ENCODE measurements at places on chromosomes 7 and 10.

GRCh38 chr10:70053218-70053840, 683 bp downstream of the MACROH2A2 start:
- DNase-seq: no peak

GRCh38 chr10:63930584-63930983, 409.4 kb downstream of the REEP3 start:
- DNase-seq: no peak

- DNase-seq: no peak
Observed at GRCh38 chr10:72096115-72097000, 8.0 kb upstream of the SPOCK2 start.

DNA sequence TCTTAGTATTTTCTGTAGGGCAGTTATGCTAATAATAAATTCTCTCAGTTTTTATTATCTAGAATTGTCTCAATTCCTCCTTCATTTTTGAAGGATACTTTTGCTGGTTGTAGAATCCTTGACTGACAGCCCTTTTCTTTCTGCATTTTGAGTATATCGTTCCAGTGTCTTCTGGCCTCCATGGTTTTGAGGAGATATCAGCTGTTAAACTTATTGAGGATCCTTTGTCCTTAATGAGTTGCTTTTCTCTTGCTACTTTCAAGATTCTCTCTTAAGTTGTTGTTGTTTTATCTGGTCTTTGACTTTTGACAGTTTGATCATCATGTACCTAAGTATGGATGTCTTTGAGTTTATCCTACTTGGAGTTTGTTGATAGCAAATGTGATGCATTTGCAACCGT, 8.9 kb upstream of the GJC3 start:
- no peak for DNase-seq

DNA sequence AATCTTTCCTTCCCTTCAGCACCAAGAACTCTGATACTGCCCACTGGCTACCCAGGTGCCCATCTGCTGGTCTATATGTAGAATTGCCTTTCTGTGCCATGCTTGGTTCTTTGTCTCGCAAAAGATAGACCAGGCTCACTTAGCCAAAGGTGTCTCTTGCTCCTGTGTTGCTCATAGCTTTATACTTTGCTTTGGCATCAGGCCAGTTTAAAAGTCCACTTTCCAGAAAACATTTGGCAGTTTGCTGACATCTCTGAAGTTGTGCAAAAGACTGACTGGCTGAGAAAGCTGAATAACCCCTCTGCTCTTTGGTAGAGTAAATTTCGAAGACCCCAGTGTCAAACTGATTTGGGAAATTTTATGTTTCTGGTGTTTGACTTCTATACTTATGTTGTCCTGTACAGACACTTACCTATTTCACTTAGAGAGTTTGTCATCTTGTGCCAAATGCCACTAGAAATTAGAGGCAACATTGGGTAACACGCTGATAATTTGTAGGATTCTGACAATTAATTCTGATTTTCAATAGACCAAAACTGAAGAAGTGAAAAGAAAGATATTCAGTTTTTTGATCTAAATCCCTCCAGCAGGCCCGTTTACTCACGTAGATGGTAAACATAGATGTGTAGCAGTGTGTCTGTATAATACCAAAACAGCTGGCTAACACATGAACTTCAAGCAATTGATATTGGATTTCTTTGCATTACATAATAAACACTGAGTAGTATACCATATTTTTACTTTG, 91.1 kb downstream of the CPED1 start:
- DNase-seq: no peak

DNA sequence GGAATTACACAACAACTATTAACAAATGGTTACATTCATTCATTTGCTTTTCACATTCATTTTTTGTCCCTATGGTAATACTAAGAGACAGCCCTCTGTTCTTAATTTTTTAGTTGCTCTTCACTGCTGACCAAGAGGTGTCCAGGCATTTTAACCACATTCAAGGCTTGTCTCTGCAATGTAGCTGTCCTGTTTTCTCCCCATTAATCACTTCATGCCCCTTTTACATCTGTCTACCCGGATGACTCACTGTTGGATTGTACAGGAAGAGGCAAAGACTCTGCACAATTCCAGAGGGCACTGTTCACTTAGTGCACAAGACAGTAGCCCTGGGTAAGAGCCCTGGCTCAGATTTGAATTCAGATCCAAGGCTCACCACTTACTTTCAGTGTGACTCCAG, 168.5 kb downstream of the NOC3L start:
- no peak for DNase-seq

DNA sequence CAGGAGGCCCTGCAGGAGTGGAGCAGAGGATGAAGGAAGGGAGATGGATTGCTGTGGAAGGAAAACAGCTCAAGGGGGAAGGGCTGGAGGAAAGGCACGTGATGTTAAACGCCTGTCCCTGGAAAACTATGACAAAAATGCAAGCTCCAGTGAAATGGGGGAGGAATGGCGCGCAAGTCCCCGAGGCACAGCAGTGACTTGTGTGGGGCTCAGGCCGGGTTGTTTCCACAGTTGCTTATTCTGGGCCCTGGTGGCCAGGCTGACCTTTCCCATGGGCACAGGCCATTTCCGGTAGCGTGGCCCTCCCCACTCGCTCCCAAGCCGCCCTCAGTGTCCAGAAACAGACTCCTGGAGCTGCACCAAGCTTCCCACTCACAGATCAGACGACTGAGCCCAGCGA, 68.1 kb upstream of the PDGFA start:
- no peak for DNase-seq

DNA sequence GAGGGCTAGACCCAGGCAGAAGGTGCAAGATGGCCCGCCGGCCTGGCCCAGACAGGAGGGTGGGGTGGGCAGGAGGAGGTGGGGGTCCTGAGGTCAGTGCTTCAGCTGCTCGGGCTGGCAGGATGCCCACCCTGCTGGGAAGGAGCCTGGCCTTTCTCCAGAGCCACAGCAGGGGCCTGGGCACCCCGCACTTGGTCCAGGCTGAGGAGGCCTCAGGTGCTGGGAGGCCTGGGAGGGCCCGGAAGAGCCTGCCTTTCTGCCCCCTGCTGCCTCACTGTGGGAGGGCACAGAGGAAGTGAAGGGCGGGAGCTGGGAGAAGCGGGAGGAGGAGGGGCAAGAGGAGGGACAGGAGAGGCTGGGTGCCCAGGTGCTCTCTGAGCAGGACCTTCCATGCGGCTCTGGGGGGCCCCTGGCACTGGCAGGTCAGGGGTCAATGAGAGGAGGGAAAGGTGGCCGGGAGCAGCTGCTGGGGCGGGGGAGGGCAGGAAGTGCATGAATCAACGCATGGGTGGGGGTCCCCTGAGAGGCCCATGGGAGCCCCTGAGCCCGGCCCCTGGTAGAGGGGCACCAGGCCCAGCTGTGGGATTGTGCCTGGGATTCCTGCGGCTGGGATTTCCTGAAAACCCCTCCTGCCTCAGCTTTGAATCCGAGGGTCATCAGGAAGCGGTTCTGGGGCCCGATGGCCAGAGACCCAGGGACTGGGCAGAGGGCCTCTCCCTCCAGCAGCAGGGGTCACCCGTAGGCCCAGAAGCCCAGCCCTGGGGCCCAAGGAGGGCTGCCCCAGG, 49.9 kb downstream of the PWWP2B start:
- peak; percentile 78 for DNase-seq

- no peak for DNase-seq
Observed at GRCh38 chr7:111780527-111780926, 218.2 kb upstream of the IMMP2L start.

DNA sequence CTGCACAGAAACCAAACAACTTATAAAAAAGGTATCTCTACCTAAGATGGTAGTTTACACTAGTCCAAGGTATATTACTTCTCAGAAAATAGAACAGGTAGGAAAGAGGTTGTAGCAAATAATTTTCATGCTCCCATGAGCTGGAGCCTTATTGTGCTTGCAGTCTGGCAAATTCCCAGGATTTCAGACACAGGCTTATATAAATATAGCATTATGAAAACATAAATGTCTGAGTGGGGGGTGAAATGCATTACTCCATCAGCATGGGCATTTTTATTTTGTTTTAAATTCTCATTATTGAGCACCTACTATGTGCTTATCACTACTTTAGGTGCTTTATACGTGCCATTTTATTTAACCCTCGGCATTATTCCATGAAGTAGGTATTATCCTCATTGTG, 83.0 kb upstream of the PHYHIPL start:
- no peak for DNase-seq

DNA sequence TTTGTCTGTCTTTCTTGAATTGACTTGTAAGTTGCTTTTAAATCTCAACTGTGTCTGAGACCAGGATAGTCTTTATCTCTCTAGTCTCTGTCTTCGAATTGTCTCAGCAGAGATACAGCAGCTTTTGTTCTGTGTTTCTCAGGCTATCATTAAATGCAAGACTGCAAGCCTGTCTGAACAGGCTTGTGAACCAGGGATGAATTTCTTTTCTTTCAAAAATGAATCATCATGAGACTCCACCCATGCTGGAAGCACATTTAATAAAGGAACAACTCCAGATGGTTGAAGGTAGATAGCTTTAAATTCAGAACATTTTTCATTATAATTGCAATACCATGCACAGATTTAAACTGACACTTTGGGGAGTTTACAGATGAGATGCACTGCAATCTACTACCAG, 155.9 kb downstream of the SEC23IP start:
- no peak for DNase-seq

DNA sequence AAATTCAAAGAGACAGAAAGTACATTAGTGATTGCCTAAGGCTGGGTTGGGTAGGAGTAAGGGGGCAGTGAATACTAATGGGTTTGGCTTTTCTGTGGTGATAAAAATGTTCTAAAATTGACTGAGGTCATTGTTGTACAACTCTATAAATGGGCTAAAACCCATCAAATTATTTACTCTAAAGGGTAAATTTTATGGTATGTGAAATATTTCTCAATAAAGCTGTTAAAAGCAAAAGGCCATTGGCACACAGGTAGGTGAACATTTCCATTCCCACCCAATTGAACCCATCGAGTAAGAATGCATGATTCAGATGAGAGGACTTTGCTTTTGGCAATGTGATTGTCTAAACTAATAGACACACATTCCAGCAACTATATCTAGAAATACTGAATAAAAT, 579.4 kb downstream of the GATA3 start:
- no peak for DNase-seq

DNA sequence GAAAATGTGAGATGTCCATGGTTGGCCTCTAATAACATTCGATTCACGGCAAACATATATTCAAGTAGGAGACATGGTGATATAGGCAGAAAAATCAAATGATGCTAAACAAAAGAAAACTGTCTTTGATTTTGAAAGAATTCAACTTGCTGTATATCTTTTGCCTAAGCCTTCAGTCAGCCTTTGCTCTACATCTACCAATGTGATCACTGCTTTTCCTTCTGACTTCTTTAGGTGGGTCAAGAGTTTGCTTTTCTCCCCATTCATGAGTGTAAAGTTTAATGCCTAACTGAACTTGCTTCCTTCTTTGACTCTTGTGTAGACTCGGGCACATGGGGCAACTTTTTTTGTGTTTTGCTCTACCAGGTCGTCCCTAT, 417 bp upstream of the HIF1AN start:
- DNase-seq: no peak

DNA sequence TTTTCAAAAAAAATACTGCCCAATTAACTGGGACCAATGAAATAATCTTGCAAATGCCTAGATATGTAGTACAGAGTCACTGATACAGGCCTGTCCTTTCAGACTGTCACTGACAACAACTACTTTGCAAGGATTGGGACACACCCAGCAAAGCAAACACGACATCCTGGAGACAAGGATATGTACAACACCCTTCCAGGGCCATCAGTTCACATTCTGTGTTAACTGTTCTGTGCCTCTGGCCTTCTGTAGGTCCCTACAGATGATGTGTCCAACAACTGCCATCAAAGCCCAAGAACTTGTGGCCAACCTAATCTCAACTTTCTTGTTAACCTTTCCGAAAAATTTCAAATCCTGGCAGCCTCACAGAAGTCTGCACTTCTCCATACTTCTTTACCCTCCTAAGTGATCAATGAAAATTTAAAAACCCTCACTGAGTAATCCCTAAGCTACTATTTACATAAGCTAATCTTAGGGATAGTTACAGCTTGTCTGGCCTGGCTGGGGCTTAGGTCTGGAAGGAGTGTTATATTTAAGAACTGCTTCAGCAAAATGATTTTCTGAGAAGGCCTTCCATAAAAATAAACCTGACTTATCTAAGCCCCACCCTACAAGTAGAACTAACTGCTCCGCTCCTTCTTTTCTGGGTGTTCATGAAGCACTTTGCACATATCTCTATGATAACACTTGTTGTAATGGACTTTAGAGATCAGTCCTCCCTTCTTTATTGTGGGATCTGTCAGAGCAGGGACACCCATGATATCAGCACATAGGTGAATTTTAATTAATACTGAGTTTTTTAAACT, 21.0 kb downstream of the COBL start:
- DNase-seq: no peak

- no peak for DNase-seq
Observed at GRCh38 chr7:142800699-142801260, 30.0 kb downstream of the PRSS2 start.

DNA sequence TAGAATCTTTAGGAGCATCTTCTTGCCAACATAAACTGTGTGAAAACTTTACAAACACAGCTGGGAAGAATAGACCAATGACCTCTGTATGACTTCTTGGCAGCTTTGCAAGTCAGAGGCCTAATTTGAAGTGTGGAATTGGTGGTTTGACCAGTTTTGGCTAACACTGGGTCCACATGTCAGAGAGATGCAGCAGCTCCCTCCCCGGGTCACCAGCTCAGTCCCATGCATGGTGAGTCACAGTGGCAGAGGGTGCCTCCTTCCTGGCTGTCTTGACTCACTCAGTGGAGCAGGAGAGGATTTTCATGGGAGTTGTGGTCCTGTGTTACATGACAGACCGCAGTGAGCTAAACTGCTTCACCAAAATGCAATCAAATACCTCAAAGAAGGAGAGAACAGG, 8.2 kb upstream of the STARD3NL start:
- DNase-seq: no peak

DNA sequence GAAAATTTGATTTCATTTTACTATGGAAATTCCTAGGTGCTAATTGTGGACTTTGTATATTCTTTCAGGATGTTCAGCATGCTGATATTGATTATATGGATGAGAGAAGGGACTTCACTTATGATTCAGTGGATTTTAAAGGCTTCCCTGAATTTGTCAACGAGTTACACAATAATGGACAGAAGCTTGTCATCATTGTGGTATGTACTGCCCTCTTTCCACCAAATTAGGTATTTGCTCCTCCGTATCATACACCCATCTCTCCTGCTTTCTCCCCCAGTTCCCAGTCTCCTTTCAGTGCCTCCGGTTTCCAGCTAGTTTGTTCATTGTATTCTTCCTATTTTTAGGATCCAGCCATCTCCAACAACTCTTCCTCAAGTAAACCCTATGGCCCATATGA, 34.6 kb downstream of the MGAM start:
- no peak for DNase-seq

- DNase-seq: no peak
Observed at GRCh38 chr10:78742730-78743615, 325.8 kb upstream of the ZMIZ1 start.

GRCh38 chr7:96719164-96719563, 9.5 kb upstream of the SEM1 start:
- DNase-seq: no peak

Data from stimulated activated CD4-positive, alpha-beta T cell treated with anti-CD3 and anti-CD28 coated beads, Interleukin-15, amount 100 ng/mL, for 48 hours (primary cell).